ENCODE measurements at places on chromosomes 12 and 14.

DNA sequence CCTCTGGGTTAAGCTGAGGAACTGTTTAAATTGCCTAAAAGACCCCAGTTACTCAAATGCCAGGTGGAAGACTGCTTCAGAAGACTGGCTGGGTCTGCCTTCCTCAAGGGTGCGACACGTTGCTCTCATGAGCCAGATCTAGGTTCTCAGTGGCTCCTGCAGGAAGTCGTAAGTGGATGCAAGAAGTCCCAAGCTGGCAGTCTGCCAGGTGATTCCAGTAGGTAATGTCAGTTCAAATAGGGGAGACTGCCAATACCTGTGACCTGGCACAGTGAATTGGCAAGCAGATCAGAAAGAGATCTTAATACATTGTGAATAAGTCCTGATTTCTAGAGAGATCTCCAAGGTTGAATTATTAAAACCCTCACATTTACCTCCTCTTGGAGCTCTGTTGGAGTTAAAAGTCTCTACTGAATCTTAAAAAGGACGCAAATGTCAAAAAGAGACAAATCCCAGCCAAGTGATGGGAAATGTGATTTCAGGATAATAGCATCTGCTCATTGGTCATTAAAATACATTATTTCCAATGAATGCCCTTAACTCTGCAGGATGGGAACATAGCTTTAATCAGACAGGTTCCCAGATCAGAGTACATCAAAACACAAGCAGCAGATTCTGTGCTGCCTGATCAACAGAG is 98.8 kb upstream of the FRMD6 start:
- no peak for DNase-seq

GRCh38 chr12:9590441-9590840 is 17.3 kb downstream of the KLRB1 start:
- DNase-seq = no peak

GRCh38 chr12:12229556-12230092 is 37.2 kb downstream of the LRP6 start:
- no peak for DNase-seq

GRCh38 chr14:103066399-103066798 is 9.1 kb upstream of the CDC42BPB start:
- no peak for DNase-seq

- no peak for DNase-seq
Observed at GRCh38 chr14:88247228-88247627, 75.8 kb downstream of the KCNK10 start.

- no peak for DNase-seq
Observed at GRCh38 chr12:13777374-13777773, 204.0 kb downstream of the GRIN2B start.

DNA sequence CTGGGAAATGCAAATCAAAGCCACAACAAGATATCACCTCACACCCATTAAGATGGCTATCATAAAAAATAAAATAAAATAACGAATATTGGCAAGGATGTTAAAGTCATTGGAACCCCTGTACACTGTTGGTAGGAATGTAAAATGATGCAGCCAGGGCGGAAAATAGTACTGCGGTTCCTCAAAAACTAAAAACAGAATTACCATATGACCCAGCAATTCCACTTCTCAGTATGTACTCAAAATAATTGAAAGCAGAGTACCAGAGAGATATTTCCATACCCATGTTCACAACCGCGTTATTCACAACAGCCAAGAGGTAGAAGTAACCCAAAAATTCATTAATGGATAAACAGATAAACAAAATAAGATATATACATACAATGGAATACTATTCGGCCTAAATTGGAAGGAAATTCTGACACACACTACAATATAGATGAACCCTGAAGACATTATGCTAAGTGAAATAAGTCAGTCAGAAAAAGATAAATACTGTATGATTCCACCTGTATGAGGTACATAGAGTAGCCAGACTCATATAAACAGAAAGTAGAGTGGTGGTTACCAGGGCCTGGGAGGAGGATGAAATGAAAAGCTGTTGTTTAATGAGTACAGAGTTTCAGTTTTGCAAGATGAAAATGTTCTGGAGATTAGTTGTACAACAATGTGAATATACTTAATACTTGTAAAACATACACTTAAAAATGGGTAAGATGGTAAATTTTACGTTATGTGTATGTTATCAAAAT is 84.6 kb downstream of the TXNDC16 start:
- DNase-seq = no peak

GRCh38 chr12:19744705-19745218 is 305.5 kb downstream of the AEBP2 start:
- no peak for DNase-seq

- DNase-seq = no peak
Observed at GRCh38 chr14:91858536-91859275, 8.6 kb downstream of the TC2N start.

DNA sequence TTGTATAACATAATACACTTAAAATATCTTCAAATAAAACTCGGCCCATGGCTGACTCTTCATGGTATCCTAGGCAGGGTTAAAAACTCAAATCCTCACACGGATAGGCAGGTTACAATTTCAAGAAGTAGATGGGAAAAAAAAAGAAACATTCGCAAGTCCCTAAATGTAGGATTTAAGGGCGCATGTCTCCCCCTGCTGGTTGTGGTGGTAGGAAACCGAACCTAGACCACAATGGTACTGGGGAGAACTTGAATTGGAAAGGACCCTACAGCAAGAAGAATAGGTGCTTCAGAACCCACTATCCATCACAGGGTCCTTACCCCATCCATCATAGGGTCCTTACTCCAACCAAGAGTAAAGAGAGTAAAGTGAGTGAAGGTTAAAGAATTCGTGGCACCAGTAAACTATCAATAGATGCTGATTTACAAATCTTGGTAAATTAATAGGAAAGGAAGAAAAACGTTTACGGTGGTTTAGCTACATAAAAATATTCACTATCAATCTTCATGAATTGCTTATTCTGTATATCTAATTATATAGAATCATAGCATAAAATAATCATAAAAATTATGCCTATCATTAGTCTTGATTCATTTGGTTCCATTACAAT is 3.3 kb upstream of the CIPC start:
- DNase-seq = peak; percentile 78

DNA sequence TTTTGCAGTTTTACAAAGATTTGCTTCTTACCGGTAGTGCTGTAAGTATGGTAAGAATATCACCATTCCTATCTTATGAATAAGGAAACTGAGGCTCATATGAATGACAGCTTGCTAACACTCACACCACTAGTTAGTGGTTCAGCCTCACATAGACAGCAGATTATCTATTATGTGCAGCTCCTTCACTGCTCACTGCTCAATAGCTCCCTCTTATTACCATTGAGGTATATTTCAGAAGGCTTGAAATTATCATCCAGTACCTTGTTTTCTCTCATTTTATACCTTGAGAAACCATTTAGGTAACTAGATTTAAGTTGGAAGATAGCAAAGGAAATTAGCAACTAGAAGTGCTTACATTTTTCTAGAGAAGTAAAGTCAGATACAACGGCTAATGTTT is 15.5 kb downstream of the RIC8B start:
- no peak for DNase-seq

Data from Right ventricle myocardium inferior (tissue), 1 donor.